Fibroblast of skin of right quadriceps (primary cell): ENCODE measurements at places on chromosomes 7 and 10.

GRCh38 chr10:129361676-129362376, 105.2 kb upstream of the MGMT start:
- DNase-seq, result no peak

GRCh38 chr10:86203162-86203905, 163.3 kb downstream of the GRID1 start:
- DNase-seq, result no peak

GRCh38 chr7:45088821-45089340, at the start of gene NACAD:
Gene NACAD, minus strand, starts transcription at chr7:45088969. Its CDS starts 75 bp downstream, at chr7:45088894.
- peak; percentile 49 for DNase-seq

- no peak for DNase-seq
Observed at GRCh38 chr7:47196106-47196645, 385.7 kb downstream of the TNS3 start.

DNA sequence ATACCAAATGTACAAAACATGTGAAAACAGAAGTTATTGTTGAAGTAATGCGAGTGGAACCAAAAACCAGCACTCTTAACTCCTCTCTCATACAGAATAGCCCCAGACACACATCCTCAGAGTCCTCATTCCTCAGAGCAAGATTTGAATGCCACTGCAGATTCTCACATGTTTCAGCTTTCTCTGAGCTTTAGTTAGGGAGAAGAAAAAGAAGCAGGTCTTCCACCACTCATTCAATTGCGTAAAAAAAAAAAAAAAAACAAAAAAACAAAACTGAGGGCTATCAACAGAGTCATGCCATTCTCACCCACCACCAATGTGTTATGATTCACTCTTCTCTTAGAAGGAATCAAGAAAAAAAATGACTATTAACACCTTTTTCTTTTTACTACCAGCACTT, 287.7 kb downstream of the IPMK start:
- no peak for DNase-seq

GRCh38 chr7:117673367-117673766, 193.5 kb downstream of the CFTR start:
- no peak for DNase-seq

- peak; percentile 57 for DNase-seq
Observed at GRCh38 chr10:60456053-60456452, 66.4 kb upstream of the ANK3 start.

- DNase-seq, result no peak
Observed at GRCh38 chr10:49282306-49282705, 16.7 kb upstream of the C10orf71 start.

DNA sequence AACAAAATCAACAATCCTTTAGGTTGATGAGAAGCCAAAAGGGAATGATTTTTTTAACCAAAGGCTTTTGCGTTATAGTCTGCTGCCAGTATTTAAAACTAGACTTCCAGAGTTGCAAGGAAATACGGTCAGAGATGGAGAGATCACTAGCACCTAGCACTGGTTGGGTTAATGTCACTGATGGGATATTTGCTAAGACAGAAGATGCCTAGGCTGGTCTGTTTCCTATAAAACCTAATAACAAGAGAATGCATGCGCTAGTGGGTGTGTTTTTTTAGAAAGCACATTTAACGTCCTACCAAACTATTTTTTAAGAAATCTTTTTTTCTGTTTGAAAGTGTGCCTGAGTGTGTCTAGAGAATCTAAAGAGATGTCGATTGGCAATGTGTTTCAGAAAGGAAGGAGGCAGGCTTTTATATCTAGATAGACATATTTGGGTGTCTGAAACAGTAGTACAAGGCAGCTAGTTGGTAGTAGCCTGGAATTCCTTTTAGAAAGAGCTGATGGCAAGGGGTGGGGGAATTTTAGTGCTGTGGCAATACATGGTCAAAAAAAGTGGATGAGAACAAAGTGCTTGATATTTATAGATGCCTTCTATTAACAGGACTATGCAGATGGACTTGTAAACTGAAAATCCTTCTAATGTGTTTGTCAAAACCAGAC, 863 bp downstream of the CALD1 start:
- no peak for DNase-seq

DNA sequence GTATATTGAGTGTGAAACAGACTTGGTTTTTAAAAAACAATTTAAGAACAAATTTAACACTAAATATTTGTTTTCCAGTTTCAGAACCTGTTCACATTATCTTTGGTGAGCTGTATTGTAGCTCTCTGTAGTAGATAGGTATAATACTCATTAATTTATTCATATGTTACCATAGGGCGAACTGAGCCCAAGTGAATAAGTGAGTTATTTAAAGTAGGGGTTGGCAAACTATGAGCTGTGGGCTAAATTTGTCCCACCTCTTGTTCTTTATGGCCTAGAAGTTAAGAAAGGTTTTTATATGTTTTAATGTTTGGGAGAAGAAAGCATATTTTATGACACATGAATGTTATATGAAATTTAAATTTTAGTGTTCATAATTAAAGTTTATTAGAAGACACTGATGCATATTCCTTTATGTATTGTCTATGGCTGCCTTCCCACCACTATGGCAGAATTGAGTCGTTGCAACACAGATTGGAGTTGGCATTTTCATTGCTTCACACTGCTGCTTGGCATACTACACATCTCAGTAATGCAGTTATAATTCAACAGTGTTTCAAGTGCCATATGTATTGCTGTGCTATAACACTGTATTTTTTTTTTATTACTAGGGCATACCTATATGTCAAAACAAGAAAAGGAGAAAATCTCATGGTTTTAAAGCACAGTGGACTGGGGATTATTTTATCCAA, 146.5 kb downstream of the ADK start:
- no peak for DNase-seq
